ENCODE measurements at places on chromosomes 7 and 10.

DNA sequence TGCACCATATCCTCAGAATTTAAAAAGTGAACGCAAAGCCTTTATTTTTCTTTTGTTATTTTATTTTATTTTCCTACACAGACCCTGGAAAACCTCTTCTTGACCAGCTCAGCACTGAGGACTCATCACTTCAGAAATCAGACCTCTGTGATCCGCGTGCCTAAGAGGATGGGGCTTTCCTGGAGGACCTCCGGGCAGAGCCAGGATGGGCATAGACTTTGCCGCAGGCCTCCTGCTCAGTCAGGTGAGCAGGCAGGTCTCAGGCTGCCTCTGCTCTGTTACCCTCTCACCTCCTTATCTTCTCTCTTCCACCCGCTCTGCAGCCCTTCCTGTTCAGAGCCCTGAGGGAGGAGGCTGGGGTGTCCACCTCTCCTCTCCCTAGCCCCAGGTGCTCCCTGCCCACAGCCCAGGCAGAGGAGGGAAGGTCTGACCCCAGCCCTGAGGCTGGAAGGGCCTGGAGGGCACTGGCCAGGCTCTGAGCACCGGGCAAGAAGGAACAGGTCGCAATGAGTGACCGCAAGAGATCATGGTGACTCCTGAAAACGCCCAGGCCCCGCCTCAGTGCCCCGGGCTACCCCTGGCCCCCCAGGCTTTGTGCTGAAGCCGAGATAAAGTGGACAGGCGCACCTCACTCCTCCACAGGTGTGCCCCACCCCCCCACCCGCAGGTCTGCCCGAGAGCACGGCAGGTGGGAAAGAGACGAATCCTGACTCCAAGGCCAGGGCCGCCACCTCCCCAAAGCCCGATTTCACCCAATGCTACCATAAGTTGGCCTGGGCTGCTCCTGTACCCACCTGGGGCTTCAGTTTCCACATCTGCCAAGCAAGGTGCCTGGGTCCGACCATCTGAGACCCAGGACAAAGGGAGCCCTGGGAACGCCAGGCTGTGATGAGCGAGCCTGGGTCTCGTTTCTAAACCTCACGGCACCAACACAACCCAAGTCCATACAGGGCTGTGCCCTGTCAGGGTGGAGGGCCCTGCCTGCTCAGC is 2.8 kb downstream of the CALML5 start:
- no peak for DNase-seq

DNA sequence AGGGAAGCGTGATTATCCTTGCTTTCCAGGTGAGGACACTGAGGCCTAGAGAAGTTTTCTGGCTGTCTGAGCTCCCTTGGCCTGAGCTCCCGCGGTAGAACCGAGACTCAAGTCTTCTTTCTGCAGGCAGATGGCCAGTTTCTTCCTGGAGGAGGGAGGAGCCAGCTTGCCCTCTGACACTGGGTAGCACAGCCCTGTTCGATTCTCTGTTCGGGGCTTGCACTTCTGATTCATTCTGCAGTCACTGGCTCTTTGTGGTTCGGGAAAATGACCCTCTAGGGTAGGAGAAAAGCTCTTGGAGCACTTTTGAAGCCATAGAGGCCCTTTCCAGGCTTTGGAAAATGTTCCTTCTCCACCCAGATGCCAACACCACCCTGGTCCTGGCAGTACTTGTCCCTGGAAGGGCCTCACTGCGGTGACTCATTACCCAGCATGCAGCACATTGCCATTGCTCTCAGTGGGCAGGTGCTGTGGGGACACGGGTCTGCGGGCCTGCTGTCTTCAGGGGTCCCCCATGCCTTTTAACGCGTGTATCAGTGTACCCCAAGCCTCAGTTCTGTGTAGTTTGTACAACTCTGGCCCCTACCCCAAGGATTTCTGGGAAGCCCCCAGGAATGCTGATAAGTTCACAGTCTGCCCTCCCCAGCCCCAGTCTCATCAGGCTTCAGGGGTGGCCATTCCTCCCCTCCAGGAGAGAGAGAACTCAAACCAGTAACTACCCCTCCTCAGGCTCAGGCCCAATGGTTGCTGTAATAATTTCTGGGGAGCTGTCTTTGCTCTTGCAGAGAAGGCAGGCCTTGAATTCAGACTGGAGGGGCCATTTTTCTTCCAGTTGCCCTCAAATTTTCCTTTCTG is 11.9 kb downstream of the CHST3 start:
- DNase-seq = no peak

DNA sequence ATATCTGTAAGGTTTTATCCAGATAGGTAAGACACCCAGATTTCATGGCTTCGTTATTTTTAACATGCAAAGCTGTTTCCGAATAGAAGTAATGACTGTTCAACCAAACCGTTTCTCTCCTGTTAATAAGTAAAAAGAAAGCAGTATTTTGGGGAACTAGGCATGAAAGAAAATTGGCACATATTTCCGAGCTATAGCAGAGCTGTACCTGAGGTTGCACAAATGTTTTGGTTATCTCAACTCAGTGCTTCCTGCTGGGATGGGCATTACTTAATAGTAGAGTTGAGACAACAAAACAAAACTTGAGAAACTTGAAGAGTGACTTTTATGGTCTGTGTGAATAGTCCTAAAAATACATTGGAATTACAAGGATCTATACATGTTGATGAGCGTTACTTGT is 564.3 kb upstream of the SORCS1 start:
- DNase-seq = no peak

DNA sequence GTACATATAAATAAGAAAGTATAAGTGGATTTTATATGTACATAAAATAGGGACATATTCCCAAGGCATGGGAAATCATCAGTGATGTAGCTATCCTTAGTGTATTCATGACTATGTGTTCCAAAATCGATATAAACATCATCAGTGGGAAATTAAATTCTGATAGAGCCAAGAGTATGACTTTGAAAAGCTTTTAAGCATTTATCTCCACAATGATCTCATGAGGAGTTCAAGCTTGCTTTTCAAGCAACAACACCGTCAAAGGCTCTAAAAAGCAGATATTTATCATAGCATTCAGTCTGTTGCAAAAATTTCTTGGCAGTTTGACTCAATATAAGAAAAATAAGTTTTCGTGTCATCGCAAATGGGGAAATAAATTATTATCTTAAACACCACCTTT is 14.5 kb upstream of the NEBL start:
- DNase-seq = no peak

Measured in activated CD8-positive, alpha-beta memory T cell treated with anti-CD3 and anti-CD28 coated beads for 1 hour (primary cell).